ENCODE measurements at places on chromosomes 7 and 10.

DNA sequence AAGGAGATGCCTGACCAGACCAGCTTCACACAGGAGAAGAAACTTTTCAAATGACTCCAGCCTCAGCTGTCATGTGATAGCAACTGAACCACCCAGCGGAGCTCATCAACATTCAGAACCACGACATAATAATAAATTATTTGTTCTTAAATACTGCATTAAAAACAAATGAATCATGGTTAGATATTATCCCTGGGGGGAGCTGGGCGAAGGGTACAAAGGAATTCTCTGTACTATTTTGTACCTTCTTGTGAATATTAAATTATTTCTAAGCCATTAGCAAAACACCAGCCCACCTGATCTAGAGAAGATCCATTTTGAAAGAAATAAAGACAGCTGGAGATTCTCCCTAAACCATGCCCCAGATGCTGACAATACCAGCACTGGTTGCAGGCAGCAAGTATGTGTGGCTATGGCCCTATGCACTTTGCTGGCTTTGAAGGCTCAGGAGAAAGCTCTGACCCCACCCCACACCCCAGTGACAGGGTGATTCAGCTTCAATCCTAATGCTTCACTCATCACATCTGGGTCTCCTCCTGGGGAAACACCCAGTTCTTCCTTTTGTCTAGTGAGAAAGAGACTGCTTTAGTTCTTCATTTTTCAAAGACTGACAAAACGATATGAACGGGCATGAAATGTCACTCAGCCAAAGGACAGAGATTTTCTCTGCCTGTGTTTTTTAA lies 45.5 kb upstream of the NKX2-3 start:
- DNase-seq = no peak

- peak; percentile 69 for DNase-seq
Measured at GRCh38 chr10:11986593-11987216, 55.9 kb downstream of the UPF2 start.

- no peak for DNase-seq
Measured at GRCh38 chr10:70317272-70317942, 33.6 kb upstream of the NPFFR1 start.

- no peak for DNase-seq
Measured at GRCh38 chr7:13880789-13881188, 108.7 kb downstream of the ETV1 start.

- DNase-seq = no peak
Measured at GRCh38 chr7:113561446-113561845, 357.4 kb downstream of the PPP1R3A start.
